ENCODE measurements at places on chromosomes 16 and 17. TPM values are rescaled to one million over a fixed set of nuclear protein-coding genes. Genes with fewer than 3 reads are reported as not detected.

Gene AANAT
- not detected for total RNA-seq

Gene NPIPA8
- 0.36 TPM for total RNA-seq

Gene PRAC2
- not detected for total RNA-seq

Gene LYRM9
- total RNA-seq = 11.7 TPM

Gene KRT20
- 0.47 TPM for total RNA-seq

Gene KCNH6
- not detected for total RNA-seq

Gene PRCD
- total RNA-seq = 1.3 TPM

Gene CCL8
- total RNA-seq = not detected

Gene ABCA6
- 0.85 TPM for total RNA-seq

Gene C17orf100
- 1.5 TPM for total RNA-seq

Gene SSTR5
- not detected for total RNA-seq

Gene HES7
- total RNA-seq = not detected

Gene MMP28
- total RNA-seq = 11.4 TPM

Gene CD68
- not detected for total RNA-seq

Gene PRSS33
- total RNA-seq = not detected

Gene TBC1D3C
- not detected for total RNA-seq
